Stimulated activated CD8-positive, alpha-beta memory T cell treated with anti-CD3 and anti-CD28 coated beads, Interleukin-2, amount 100 ng/mL, for 1 hour (primary cell): ENCODE measurements at places on chromosomes 16 and 17.

GRCh38 chr17:30594223-30594952, 117.2 kb downstream of the GOSR1 start:
- DNase-seq, result no peak

DNA sequence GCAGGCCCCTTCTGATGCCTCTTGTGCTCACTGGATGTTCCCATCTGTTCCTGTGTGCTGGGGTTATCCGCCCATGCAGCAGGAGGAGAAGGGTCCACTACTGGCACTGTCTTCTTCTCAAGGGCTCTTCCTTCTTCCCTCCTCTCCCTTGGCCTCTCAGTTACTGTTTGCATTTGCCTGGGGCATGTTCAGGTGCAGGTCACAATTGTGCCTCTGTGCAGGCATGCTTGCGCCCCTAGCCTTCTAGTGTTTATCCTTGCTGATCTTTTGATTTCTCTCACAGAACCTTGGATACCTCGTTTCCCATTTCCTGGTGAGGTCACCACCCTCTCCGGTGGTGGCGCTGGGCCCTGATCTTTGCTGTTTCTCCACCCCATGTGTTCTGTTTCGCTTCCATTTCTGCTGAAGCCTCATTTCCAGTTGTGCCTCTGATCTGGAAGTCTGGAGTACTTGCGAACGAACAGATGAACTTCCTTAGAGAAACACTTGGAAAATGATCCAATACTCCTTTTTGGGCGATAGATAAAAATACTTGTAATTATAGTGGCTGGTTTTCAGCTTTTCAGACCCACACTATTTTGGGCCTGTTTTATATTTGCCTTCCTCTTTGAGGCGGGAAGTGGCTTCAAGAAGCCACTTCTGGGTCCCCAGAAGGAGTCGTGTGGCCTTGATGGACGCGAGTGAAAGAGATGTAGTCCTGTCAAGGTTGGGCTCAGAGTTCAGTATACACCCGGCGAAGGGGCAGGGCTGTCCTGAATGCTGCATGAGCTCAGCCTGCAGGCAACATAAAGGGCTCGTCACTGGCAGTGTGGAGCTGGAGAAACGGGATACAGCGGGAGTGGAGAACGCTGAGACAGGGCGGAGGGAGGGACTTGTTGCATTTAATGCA, 312.9 kb downstream of the SNX29 start:
- DNase-seq, result no peak

GRCh38 chr17:19703106-19703827, 13.1 kb downstream of the SLC47A2 start:
- no peak for DNase-seq

- no peak for DNase-seq
These were observed 17.4 kb downstream of the HS3ST3B1 start for GRCh38 chr17:14318109-14318917.
